Aortic smooth muscle cell (primary cell): ENCODE measurements at places on chromosomes 16 and 17. TPM values are rescaled to one million over a fixed set of nuclear protein-coding genes. Genes with fewer than 3 reads are reported as not detected.

The TLCD3B gene
- total RNA-seq: 0.19 and 0.40 TPM in 2 replicates

The ELP5 gene
- total RNA-seq: 29.7 and 35.6 TPM in 2 replicates

The G6PC3 gene
- 18.0 and 24.6 TPM in 2 replicates for total RNA-seq

The GUCY2D gene
- total RNA-seq: not detected in 2 replicates

The CDRT15 gene
- not detected in 2 replicates for total RNA-seq

The UMOD gene
- total RNA-seq: not detected in 2 replicates

The XAF1 gene
- total RNA-seq: 26.8 and 31.7 TPM in 2 replicates

The MLKL gene
- 16.2 and 19.2 TPM in 2 replicates for total RNA-seq

The PDE6G gene
- not detected in 2 replicates for total RNA-seq

The EME1 gene
- total RNA-seq: 5.0 and 9.2 TPM in 2 replicates

The CCL3 gene
- 0.12 TPM in 1 of 2 replicates, not detected in the other for total RNA-seq

The ZP2 gene
- not detected in 2 replicates for total RNA-seq

The BRIP1 gene
- 5.4 and 7.0 TPM in 2 replicates for total RNA-seq

The METRNL gene
- 73.6 and 86.7 TPM in 2 replicates for total RNA-seq

The MYOCD gene
- 2.4 and 3.5 TPM in 2 replicates for total RNA-seq

The NHERF2 gene
- total RNA-seq: 98.1 and 182 TPM in 2 replicates

The TEDC2 gene
- 2.7 and 6.1 TPM in 2 replicates for total RNA-seq

The KRTAP9-1 gene
- total RNA-seq: not detected in 2 replicates

The UNC45B gene
- not detected in 2 replicates for total RNA-seq

The CCL16 gene
- total RNA-seq: not detected in 2 replicates

The STX4 gene
- 25.3 and 29.5 TPM in 2 replicates for total RNA-seq

The VTN gene
- 0.12 and 0.53 TPM in 2 replicates for total RNA-seq

The CDC27 gene
- total RNA-seq: 132 and 134 TPM in 2 replicates

The MMP28 gene
- total RNA-seq: 0.12 and 0.79 TPM in 2 replicates

The TMEM170A gene
- 9.5 and 11.9 TPM in 2 replicates for total RNA-seq

The NACA2 gene
- total RNA-seq: not detected in 2 replicates

The MYH1 gene
- total RNA-seq: not detected in 2 replicates

The HOXB6 gene
- total RNA-seq: 0.13 TPM in 1 of 2 replicates, not detected in the other

The MT1G gene
- total RNA-seq: not detected in 2 replicates

The RASD1 gene
- 2.4 and 3.6 TPM in 2 replicates for total RNA-seq
